Left cardiac atrium (tissue), 4 donors: ENCODE measurements at places on chromosomes 13 and 19. TPM values are rescaled to one million over a fixed set of nuclear protein-coding genes. Genes with fewer than 3 reads are reported as not detected.

The MYDGF gene
- 43.2 TPM for total RNA-seq

The GDF15 gene
- total RNA-seq: 0.50 TPM

The SELENOV gene
- not detected for total RNA-seq

The PRRG2 gene
- 1.1 TPM for total RNA-seq

The LGI4 gene
- total RNA-seq: 17.9 TPM

The S1PR2 gene
- 7.9 TPM for total RNA-seq

The GSX1 gene
- not detected for total RNA-seq

The ZNF93 gene
- total RNA-seq: 3.4 TPM

The GIPR gene
- 7.2 TPM for total RNA-seq

The CD37 gene
- 10.6 TPM for total RNA-seq

The PRSS57 gene
- not detected for total RNA-seq

The CLPTM1 gene
- total RNA-seq: 90.7 TPM

The C19orf12 gene
- total RNA-seq: 48.2 TPM

The ZNF579 gene
- total RNA-seq: 10.8 TPM

The HPN gene
- total RNA-seq: 5.6 TPM

The TBXA2R gene
- 3.7 TPM for total RNA-seq

The HIPK4 gene
- 0.09 TPM for total RNA-seq

The RNASEH2A gene
- 8.1 TPM for total RNA-seq

The PLPPR2 gene
- 23.5 TPM for total RNA-seq

The MAP1S gene
- total RNA-seq: 33.6 TPM

The CCL25 gene
- total RNA-seq: not detected

The FLT3 gene
- total RNA-seq: 0.26 TPM

The ATP8A2 gene
- total RNA-seq: 0.24 TPM

The ZSCAN4 gene
- total RNA-seq: 0.13 TPM

The CHERP gene
- 25.4 TPM for total RNA-seq

The POLD1 gene
- total RNA-seq: 13.4 TPM

The RGL3 gene
- total RNA-seq: 11.3 TPM

The IL4I1 gene
- 0.34 TPM for total RNA-seq

The PSG1 gene
- not detected for total RNA-seq

The TNFSF13B gene
- total RNA-seq: 5.9 TPM

The KCNRG gene
- total RNA-seq: 0.55 TPM

The CGB1 gene
- not detected for total RNA-seq

The SHISA7 gene
- not detected for total RNA-seq

The GET3 gene
- total RNA-seq: 51.2 TPM

The ZNF28 gene
- 9.0 TPM for total RNA-seq

The UBE2L5 gene
- total RNA-seq: not detected

The TRPM4 gene
- 30.6 TPM for total RNA-seq

The RNF225 gene
- total RNA-seq: not detected

The OR7G3 gene
- not detected for total RNA-seq

The ATP4B gene
- not detected for total RNA-seq

The HCST gene
- total RNA-seq: 6.9 TPM

The CYP4F3 gene
- 0.24 TPM for total RNA-seq

The NLRP9 gene
- total RNA-seq: not detected

The NCAN gene
- total RNA-seq: not detected

The ZNF345 gene
- total RNA-seq: 4.5 TPM

The NTN5 gene
- total RNA-seq: 0.27 TPM

The LGALS14 gene
- not detected for total RNA-seq

The SIAH3 gene
- not detected for total RNA-seq

The LGALS7B gene
- not detected for total RNA-seq

The GNG14 gene
- not detected for total RNA-seq

The FCER2 gene
- total RNA-seq: 1.7 TPM

The CD33 gene
- 11.4 TPM for total RNA-seq

The ZNF415 gene
- 19.5 TPM for total RNA-seq

The ZGLP1 gene
- total RNA-seq: 1.5 TPM

The VSTM1 gene
- total RNA-seq: not detected

The TNFSF9 gene
- 0.29 TPM for total RNA-seq

The HS6ST3 gene
- total RNA-seq: 0.35 TPM

The CALM3 gene
- total RNA-seq: 229 TPM
